Ascending aorta (tissue), 2 donors: ENCODE measurements at places on chromosomes 4 and X.

GRCh38 chr4:56705334-56705733 lies 24.2 kb upstream of the HOPX start:
- DNase-seq = no peak

DNA sequence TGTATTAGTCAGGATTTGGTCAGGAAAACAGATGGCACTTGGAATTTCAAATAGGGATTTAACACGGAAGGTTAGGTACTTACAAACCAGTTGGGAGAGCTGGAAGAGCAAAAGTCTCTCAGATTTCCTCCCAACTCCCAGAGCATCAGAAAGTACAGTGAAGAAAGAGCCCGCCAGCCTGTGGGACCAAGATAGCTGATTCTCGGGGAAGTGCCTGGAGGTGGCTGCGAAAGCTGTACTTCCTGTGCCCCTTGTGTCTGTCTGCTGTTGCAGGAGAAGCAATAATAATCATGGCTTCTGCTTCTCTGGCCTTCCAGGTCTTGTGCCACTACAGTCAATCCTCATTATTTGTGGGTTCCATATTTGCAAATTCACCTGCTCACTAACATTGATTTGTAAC lies 221.0 kb upstream of the BCOR start:
- no peak for DNase-seq

- DNase-seq = no peak
These were observed 567.3 kb downstream of the PDHA2 start for GRCh38 chr4:96407225-96407624.

- DNase-seq = no peak
These were observed 568 bp upstream of the CASP6 start for GRCh38 chr4:109703664-109704361.

GRCh38 chr4:8850074-8850829 lies 21.4 kb downstream of the HMX1 start:
- no peak for DNase-seq

GRCh38 chr4:41329361-41329760 lies 72.6 kb downstream of the UCHL1 start:
- DNase-seq = no peak

- peak; percentile 69 for DNase-seq
These were observed 514.2 kb upstream of the DIPK2B start for GRCh38 chrX:45714866-45715265.

- DNase-seq = no peak
These were observed 96.4 kb upstream of the HS3ST1 start for GRCh38 chr4:11525085-11525484.

DNA sequence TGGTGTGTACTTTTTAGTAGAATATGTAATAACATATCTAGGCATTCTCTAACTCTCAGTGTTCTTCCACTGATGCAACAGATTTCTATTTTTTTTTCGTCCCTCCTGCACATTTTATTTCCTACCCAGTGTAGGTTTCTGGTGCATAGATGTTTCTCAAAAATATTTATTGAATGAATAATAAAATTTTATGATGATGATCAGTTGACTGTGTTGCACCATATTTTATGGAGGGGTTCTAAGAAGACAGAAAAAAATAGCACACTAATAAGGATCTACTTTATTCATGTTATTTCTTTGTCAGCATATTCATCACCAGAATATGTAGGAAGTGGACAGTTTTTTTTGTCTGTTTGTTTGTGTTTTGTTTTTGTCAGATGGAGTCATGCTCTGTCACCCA lies 2529.3 kb downstream of the ARAP2 start:
- DNase-seq = no peak

GRCh38 chrX:68632491-68632890 lies 15.0 kb upstream of the STARD8 start:
- no peak for DNase-seq

DNA sequence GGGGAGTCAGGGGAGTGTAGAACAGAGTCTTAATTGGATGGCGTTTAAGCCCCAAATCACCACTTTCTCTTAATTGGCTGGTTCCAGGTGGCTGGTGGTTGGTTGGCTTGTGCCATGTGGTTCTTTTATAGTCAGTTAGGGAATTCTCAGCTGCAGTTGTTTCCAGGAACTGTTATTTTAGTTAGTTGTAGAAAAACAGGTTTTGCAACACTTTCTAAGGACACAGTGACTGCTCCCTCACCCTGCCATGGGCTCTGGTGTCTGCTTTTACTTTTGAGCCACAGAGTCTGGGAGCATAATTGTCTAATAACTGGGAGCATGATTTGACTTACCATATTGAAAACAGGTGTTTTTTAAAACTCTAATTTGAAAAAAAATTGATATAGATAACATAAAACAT lies 75.8 kb upstream of the PCDH18 start:
- no peak for DNase-seq

GRCh38 chr4:89434364-89434988 lies 126.9 kb upstream of the GPRIN3 start:
- no peak for DNase-seq

GRCh38 chr4:7352486-7352885 lies 82.2 kb downstream of the PSAPL1 start:
- DNase-seq = no peak

GRCh38 chrX:153184787-153185186 lies 5.7 kb downstream of the MAGEA1 start:
- DNase-seq = no peak

DNA sequence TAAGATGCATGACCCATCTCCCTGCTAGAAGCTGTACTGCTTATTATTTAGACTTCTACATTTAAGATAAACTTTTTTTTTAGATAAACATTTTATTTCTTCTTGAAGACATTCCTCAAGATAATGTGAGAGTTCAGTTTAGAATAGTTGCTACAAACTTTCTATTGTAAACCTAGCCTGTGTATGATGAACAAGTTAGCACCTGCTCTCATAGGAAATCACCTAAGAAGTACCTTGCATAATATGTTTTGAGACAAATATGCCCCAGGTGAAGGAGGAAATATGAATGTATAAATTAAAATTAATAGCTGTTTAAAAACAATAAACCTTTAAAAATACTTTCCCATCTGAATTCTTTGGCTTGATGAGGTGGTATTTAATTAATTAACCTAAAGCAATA lies 35.6 kb downstream of the RASGEF1B start:
- DNase-seq = no peak

- no peak for DNase-seq
These were observed 40.2 kb downstream of the ABCB7 start for GRCh38 chrX:75115707-75116413.

DNA sequence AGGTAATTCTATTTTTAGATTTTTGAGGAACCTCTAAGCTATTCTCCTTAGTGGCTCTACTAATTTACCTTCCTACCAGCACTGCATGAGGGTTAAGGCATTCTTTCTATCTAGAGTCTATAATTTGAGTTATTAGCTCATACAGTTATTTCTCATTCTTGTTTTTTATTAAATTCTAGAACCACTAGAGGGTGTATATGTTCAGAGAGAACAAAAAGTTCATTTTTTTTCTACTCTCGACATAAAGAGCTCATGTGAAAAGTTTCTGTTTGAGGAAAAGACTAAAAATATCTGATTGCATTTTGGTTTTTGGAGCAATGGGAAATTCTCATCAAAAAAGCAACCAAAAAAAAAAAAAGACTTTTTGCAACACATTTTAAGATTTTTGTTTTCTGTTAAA lies 57.0 kb upstream of the LRAT start:
- DNase-seq = no peak

DNA sequence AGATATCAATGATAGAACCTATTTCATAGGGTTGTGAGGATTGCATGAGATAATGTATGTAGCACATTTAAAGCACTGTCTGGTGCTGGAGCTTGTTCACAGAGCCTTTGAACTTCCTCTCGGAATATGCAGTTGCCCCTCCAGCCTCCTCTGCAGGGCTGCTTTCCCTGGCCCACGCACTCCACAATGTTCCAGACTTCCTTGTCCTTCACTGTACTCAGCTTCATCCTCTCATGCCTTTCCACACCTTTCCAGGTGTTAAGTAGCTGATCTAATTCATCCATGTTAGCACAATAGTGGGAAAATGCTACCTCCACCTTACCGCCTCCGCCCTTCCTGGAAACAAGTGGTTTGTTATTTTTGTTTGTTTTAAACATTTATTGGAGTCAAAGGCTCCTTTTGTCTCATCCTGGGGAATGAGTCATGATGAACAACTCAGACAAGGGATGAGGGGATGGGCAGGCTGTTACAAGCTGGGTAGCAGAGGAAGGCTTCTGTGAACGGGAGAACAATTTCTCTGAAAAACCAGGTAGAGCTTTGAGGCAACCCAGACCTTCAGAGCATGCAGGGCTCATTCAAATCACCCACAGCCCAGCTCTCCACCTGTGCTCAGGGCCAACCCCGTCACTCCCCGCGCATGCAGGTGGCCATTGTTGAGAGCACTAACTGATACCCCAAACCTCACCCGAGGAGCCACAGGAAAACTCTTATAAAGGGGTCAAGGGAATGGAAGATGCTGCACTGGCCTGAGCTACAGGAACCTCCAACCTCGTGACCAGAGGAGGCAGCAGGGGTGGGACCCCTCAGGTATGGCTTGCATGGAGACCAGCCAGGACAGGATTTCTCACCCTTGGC lies 84.9 kb upstream of the TBL1X start:
- no peak for DNase-seq

- DNase-seq = no peak
These were observed 187.5 kb upstream of the ETNPPL start for GRCh38 chr4:108950158-108950915.

GRCh38 chr4:17646693-17647092 lies 32.3 kb downstream of the MED28 start:
- DNase-seq = no peak

GRCh38 chr4:11746734-11747133 lies 318.0 kb upstream of the HS3ST1 start:
- no peak for DNase-seq

- no peak for DNase-seq
These were observed 52.8 kb upstream of the CBR4 start for GRCh38 chr4:169062897-169063244.

DNA sequence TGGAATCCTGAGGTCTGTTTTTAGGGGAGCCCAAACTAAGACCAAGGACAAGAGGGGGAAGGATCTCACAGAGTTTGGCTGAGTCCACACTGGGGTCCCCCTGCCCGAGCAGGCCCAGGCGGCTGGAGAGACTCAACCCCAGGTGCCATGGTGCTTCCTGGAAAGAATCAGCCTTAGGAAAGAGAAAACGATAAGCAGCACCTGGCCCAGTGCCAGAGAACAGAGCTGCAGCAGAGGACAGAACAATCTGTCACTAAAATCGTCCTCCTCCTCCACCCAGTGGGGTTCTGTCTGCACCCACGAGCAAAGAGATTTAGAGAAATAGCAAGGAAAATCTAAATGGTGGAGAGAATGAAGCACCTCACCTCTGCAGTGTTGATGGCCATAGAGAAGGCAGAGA lies 470.5 kb downstream of the BCOR start:
- no peak for DNase-seq

DNA sequence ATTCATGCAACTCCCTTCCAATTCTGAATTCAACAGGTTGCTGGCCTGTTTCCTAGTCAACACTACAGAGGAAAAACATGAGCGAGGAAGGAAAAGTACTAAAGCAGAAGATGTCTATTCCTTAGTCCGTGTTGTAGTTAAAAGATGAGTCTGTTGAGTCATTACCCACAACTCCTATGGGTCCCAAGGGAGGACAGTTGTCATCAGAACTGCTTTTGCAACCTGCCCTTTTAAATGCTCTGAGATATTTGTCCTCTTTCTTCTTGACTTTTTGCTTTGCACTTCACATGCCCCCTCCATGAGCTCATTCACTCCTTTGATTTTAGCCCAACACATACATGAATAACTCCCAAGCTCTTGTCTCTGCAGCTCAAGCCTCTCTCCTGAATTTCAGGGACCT lies 119.2 kb downstream of the CORIN start:
- no peak for DNase-seq
